ENCODE measurements at places on chromosomes 11 and 22.

- DNase-seq, result no peak
These were observed 131.4 kb upstream of the C11orf58 start for GRCh38 chr11:16606784-16607674.

GRCh38 chr22:36347094-36347493 is 40.7 kb downstream of the MYH9 start:
- no peak for DNase-seq

DNA sequence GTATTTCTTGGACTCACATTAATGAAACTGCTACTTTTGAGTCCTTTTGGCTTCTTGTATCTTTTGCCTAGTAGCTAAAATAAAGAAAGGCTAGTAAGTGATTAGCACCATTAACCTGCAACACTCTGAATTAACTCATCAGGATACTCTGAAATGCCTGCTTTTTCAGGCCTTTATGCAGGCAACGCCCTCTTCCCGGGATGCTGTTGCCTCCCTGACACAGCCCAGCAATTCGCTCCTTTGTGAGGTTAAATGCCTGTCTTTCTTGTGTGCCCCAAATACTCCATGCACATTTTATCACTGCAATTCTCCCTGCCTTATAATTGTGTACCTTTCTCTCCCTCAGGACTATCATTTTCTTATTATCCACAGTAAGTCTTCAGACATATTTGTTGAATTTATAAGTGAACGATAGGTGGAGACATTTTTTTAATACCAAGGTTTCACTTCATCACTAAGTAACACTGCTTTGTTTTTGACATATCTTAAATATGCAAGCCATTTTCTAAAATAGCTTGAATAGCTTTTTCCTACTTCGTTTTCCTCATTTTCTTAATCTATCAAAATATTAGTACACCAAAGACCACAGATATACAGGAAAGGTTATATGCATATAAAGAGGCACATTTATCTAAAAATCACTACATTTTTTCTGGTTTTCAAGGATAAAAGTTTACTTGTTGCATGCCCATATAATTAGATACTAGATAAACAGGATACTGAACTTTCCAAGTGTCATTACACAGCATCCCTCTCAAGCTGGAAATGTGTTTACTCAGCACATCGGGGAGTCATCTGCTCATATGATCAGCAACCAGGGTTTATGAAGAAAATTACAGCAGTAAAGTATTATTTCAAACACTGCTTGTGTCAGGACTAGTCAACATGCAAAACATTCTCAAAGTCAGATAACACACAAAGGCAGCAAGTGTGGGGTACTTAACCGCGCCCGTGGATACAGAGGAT is 48.5 kb upstream of the DDI1 start:
- DNase-seq, result peak; percentile 20

GRCh38 chr11:37108436-37109285 is 510.6 kb upstream of the RAG2 start:
- no peak for DNase-seq

- DNase-seq, result peak; percentile 79
These were observed 2.6 kb upstream of the VWCE start for GRCh38 chr11:61297746-61298145.

GRCh38 chr22:30225220-30225927 is 21.2 kb downstream of the LIF start:
- DNase-seq, result no peak

GRCh38 chr11:73578592-73579185 is 19.2 kb downstream of the FAM168A start:
- no peak for DNase-seq

- DNase-seq, result no peak
These were observed 957.2 kb downstream of the BRD1 start for GRCh38 chr22:48870436-48870835.

- no peak for DNase-seq
These were observed 191.1 kb upstream of the KIRREL3 start for GRCh38 chr11:127191689-127192088.

DNA sequence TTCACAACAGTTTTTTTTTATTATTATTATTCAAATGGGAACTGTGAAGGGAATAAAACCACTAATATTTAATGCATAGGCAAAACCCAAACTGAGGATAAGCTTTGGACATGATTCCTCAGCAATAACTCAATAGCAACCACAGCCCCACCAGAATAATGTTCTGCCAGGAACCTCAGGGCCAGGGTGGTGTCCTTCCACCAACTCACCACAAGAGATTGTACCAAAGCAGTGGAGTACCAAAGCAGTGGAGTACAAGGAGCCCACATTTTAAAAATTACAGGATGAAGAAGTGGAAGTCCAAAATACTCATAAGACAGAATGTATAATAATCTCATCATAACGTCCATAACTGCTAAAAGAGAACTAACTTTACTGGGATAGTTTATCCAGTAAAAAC is 32.5 kb upstream of the FZD4 start:
- DNase-seq, result no peak

- no peak for DNase-seq
These were observed 60.4 kb downstream of the SERGEF start for GRCh38 chr11:17952487-17952886.

DNA sequence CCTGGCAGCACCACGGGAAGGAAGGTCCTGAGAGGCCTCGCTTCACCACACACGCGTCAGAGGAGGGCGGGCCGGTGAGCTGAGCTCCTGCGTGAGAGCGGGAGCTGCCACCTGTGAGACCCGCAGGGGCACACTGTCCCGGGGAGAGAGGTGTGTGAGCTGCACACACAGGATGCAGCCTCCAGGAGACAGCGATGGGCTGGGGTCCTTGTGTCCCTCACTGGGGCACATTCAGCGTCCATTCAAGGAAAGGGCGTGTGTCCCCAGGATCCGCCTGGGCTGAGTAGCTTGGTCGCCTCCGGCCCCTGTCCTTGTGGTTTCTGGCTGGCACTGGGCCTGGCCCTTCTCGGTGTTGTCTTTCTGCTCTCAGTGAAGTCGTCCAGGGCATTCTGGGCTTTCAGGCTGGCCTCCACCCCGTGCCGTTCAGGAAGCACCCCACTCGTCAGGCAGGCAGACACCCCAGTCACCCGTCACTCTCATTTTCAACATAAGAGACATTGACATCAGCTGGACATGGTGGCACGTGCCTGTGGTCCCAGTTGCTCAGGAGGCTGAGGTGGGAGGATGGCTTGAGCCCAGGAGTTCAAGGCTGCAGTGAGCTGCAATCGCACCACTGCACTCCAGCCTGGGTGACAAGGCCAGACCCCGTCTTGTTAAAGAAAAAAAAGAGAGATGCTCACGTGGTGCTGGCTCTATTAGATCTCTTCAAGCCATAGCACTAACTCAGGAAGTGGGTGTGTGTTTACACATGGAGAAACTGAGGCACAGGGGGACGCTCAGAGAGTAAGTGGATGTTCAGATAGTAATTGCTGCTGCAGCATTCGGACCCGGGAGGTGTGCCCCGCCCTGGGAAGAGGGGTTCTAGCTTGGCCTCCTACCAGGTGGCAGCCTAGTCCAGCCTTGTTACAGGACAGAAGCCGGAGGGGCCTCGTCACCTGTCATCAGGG is 1081.6 kb downstream of the BRD1 start:
- no peak for DNase-seq

DNA sequence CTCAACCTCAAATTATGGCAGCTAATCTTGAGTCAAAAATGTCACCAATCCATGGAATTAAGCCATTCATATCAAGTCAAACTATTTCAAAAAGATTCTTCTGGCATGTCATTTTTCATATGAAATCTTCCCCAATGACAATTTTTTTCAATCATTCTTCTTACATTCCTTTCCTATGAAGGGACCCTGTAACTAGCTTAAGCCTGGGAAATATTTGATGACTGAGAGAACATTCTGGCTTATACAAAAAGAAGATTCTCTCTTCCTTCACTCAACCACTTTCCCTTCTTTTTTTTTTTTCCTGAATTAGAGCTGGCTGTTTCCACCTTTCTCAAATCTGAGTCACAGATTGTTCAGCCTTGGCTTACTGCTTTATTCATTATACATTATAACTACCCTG is 903.7 kb downstream of the FAM181B start:
- no peak for DNase-seq

DNA sequence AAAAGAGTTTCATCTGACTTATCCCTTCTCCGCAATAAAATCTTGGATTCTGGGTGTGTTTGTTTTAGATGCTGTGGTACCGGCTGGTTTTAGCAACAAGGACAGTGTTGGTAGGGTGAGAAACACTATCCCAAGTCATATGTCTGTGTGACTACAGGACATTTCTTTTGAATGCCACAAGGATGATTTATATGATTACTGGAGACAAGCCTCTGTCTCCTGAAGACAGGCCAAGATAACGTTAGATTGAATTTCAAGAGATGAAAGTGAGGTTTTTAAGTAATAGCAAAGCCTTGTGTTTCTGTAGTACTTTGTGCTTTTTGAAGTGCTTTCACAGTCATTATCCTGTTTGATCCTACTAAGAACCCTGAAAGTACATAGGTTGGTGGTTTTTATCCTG is 101.6 kb downstream of the COMMD9 start:
- no peak for DNase-seq

- DNase-seq, result no peak
These were observed 319.8 kb downstream of the DLG2 start for GRCh38 chr11:85307366-85307765.

GRCh38 chr11:128365044-128365443 is 222.3 kb downstream of the ETS1 start:
- DNase-seq, result peak; percentile 54

DNA sequence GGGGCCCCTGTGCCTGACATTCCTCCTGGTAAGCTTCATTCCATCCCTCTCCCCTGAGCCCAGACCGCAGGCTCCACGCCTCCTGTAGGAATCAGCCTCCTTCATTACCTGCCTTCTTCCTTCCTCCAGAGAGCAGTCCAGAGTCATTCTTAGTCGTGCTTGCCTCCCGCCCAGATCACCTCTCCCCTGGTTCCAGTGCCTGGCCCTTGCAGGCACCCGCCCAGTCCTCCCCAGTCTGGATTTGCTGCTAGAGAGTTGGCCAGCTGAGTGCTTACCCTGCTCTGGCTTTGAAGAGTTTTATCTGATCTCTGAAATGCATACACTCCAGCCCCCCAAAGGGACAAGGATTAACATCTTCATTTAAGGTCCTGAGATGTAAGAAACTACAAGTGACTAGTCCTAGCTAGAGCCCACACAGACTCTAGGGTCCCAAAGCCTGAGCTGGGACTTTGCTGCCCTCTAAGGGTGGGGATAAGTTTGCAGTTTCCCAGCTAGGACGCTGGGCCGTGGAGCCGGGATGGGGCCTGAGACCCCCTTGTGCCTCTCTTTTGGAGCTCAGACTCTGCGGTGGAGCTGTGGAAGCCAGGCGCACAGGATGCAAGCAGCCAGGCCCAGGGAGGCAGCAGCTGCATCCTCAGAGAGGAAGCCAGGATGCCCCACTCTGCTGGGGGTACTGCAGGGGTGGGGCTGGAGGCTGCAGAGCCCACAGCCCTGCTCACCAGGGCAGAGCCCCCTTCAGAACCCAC is 1.6 kb downstream of the NR1H3 start:
- DNase-seq, result no peak

GRCh38 chr11:103035791-103036434 is 56.0 kb downstream of the DCUN1D5 start:
- peak; percentile 24 for DNase-seq

DNA sequence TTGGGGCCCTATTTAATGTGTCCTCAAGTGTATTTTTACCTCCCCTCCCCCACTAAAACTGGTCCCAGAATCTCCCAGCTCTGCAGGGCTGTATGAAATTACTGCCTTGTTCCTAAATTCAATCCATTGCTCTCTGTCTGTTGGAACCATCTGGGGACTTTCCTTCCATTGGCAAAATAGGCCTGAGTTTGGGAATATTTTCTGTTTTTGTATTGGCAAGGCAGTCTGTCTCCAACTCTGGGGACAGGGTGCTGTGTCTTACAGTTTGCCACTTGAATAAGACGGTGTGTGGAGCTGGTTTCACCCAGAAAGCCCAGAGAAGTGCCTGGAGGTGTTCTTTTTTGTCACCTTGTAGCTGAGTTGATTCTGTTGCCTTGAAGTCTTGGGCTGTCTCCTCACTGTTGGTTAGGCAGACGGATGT is 1.3 kb downstream of the PACS1 start:
- DNase-seq, result no peak

- DNase-seq, result no peak
These were observed 8.7 kb downstream of the DRAP1 start for GRCh38 chr11:65927904-65928397.

DNA sequence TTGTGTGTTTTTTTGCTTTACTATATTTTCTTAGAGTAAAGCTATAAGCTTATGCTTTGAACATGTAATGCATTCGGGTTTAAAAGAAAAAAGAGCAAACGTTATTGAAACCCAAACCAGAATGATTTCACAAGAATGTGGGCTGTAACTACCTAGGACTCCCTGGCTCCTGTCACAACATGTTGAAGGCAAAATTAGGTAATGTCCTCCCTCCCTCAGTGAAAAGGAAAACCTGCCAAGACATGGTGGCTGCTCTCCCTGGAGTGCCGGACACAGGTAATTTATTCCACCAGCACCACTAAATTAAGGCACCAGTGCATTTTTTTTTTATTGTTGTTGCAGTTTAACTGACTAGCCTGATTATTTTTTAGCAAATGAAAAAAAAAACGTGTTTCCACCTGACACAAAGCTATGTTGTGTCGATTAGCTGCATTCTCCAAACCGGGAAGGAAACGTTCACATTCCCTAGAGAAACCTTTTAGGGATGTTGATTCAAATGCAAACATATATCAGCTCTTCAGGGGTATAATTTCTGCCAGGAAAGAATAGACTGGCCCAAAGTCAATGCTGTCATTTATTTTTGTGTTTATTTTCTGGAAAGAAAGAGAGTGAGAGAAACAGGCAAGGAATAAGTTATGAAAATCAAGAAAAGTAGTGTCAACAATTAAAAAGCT is 134.6 kb downstream of the CCDC34 start:
- no peak for DNase-seq

GRCh38 chr11:20561915-20562314 is 37.5 kb upstream of the SLC6A5 start:
- no peak for DNase-seq

DNA sequence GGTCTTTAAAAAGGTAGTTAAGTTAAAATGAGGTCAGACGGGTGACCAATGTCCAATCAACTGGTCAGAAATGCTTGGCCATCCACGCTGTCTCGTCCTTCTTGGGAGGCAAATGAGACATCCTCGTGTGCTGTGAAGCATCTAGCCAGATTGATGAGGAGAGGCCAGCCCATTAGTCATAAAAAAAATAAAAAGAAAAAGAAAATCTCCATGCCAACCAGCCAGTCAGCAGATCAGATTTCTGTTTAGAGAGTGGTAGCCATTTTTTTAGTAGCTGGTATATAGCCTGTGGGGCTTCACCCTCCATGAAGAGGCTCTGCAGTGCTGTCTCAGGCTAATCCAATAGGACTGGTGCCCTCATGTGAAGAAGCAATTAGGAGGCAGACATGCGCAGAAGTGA is 343.1 kb upstream of the SYN3 start:
- DNase-seq, result no peak

GRCh38 chr11:45045683-45046471 is 95.2 kb upstream of the TP53I11 start:
- DNase-seq, result peak; percentile 6

GRCh38 chr11:91802475-91802874 is 422.1 kb upstream of the FAT3 start:
- DNase-seq, result no peak

- DNase-seq, result no peak
These were observed 21.2 kb upstream of the CCDC34 start for GRCh38 chr11:27384227-27384626.

GRCh38 chr11:101138245-101138930 is 8.8 kb upstream of the PGR start:
- DNase-seq, result no peak

- no peak for DNase-seq
These were observed 950 bp upstream of the LAYN start for GRCh38 chr11:111539426-111540113.
